ENCODE measurements at places on chromosomes 5 and 9.

DNA sequence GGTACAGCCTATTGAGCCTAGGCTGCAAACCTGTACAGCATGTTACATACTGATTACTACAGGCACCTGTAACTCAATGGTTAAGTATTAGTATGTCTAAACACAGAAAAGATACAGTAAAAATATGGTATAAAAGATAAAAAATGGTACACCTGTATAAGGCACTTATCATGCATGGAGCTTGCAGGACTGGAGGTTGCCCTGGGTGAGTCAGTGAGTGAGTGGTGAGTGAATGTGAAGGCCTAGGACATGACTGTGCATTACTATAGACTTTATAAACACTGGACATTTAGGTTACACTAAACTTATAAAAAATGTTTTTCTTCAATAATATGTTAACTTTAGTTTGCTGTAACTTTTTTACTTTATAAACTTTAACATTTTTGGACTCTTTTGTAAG, 171.3 kb downstream of the SLC28A3 start:
- DNase-seq, result no peak

- DNase-seq, result no peak
These were observed 54.3 kb downstream of the GRAMD2B start for GRCh38 chr5:126477294-126478117.

- no peak for DNase-seq
These were observed 61.8 kb downstream of the ERAP1 start for GRCh38 chr5:96745844-96746531.

DNA sequence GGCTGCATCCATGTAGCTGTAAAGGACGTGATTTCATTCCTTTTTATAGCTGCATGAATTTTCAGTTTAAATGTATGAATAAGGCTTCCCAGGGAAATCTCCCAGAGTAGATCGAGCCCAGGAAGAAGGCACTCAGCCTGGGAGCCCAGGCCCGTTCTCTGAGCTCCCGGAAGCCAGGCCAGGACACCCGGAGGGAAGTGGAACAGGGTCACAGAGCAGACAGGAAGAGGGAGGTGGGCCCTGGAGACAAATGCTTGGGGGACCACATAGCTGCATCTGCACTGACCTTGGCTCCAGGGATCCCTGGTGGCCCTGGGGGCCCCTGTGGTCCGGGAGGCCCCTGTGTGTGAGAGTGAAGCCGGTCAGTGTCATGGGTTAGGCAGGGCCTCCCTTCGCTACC, 19.7 kb upstream of the PHYKPL start:
- no peak for DNase-seq

DNA sequence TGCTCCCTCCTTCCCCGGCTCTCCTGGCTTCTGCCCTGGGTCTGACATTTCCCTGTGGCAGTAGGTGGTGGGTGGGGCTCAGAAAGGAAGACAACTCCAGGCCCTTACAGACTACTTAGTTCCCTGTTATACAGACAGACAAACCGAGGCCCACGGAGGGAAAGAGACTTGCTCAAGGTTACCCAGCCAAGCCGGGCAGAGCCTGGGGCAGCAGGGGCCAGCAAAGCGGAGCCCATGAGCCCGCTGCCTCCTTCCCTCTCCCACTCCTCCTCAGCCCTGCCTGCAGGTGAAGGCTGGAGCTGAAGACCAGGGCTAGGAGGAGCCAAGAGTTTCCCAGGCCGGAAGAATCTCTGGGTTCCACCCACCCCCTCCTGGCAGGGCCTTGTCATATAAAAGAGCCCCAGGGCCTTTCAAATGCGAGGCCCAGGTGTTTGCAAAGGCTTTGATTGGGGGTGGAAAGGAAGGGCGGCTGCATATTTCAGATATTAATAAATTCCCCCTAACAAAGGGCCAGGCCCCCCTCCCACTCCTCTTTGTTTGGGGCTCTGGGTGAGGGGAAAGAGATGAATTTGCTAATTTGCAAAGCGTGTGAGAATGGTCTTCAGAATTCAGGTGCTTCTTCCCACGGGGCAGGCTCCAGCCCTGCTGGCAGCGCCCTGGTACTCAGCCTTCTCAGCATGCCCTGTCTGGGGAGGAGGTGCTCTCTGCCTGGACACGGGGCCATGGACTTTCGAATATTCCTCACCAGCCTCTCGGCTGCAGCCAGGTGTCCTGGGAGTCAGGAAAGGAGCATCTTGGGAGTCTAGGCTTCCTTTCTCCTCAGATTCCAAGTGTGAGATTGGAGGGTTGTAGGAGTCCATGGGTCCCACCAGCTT, 21.5 kb downstream of the SLC6A7 start:
- no peak for DNase-seq
